RKO (cell line): ENCODE measurements at places on chromosomes 13 and 19.

DNA sequence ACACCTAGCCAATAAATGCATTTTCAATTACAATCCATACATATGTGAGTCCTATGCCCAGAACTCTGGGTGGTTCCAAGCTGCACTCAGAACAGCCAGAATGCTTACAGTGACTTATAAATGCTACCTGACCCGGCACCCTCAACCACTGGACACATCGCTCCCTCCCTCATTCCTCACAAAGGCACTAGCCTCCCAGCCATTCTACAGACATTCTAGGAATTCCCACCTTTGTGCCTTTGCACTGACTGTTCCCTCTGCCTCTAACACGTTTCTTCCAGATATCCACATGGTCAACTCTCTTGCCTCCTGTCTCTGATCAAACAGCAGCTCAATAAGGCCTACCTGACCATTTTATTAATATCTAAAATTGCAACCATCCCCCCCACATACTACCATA lies 99.9 kb downstream of the LHFPL6 start:
- no peak for DNase-seq

GRCh38 chr19:10891405-10892086 lies 20.2 kb downstream of the CARM1 start:
- DNase-seq: no peak

DNA sequence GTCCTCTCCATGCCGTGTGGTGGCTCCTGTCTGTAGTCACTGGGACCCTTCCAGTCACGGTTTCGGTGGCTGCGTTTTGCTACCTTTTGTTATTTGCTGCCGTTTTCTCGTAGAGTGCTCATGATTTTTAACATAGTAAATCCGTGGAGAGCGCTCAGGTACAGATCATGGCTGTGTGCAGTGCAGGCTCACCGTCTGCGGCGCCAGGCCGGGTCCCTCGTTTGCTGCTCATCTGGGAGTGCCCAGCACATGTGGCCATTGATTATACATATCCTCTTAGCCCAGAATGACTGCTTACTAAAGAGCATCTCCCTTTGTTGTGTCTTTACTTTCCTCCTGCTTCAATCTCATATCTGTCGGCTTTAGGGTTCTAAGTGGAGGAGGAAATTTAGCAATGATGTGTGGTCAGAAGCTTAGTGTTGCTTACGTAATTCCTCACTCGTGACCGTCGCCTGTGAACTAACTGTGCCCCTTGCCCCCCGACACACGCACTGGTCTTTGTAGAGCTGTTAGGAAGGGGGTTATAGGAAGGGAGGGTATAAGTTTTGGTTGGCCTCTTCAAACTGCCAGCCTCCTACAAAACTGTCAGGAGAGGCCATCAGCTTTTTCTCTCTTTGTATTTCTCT lies 31.8 kb downstream of the TFDP1 start:
- DNase-seq: no peak

- no peak for DNase-seq
Observed at GRCh38 chr13:109761695-109762094, 24.7 kb downstream of the IRS2 start.

- no peak for DNase-seq
Observed at GRCh38 chr13:80040981-80041317, 300.0 kb downstream of the SPRY2 start.

- no peak for DNase-seq
Observed at GRCh38 chr13:84032116-84032515, 149.8 kb upstream of the SLITRK1 start.
